ENCODE measurements at places on chromosomes 6 and 20. TPM values are rescaled to one million over a fixed set of nuclear protein-coding genes. Genes with fewer than 3 reads are reported as not detected.

DNA sequence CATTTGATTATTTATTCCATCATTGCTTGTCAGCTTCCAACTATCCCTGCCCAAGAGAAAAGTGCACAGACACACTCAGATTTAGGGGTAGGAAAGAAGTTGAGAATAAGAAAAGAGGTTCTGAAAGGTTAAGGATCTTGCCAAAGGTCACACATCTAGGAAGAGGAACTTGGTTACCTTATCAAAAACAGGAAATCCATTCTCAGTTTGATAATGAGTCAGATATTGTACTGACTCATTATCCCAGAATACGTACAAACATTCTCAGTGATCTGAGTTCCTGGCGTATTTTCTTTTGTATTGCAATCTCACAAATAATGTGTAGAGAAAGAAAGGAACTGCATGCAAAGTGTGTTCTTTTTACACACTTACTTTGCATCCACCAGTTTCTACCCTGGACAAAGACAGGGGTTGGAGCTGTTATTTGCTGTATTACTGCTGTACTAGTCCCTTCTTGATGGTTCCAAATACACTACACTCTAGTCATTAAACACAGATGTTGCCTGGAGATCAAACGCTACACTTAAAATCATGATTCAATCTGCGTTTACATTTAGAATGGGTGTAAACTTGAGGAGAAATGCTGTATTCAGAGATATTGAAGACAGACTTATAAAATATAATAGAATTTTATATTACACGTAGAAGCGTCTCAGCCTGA lies 545.7 kb downstream of the PRKN start:
- H3K27me3 ChIP-seq = no peaks in the 10 kb centered on the region
- H3K4me1 ChIP-seq = no peaks in the 10 kb centered on the region
- DNase-seq = no peak
- H3K27ac ChIP-seq = no peak overlapping the region
- no peaks in the 10 kb centered on the region for H3K36me3 ChIP-seq

GRCh38 chr20:24705486-24705885 lies 236.1 kb downstream of the SYNDIG1 start:
- no peak overlapping the region for H3K4me3 ChIP-seq
- no peaks in the 10 kb centered on the region for H3K4me1 ChIP-seq
- H3K36me3 ChIP-seq = no peaks in the 10 kb centered on the region
- H3K27me3 ChIP-seq = no peaks in the 10 kb centered on the region
- no peak for DNase-seq

- no peaks in the 10 kb centered on the region for H3K4me1 ChIP-seq
- no peak overlapping the region for H3K27ac ChIP-seq
- H3K36me3 ChIP-seq = no peaks in the 10 kb centered on the region
- H3K4me3 ChIP-seq = no peak overlapping the region
- DNase-seq = no peak
Measured at GRCh38 chr6:47700596-47700995, 2.2 kb downstream of the ADGRF4 start.

Gene TAF8
- total RNA-seq = 12.2 TPM

Gene NHSL1
- total RNA-seq = 13.9 TPM

Measured in SJSA1 (cell line).